ENCODE measurements at places on chromosomes 13 and 19.

- no peak for DNase-seq
Measured at GRCh38 chr13:110137680-110138009, 169.3 kb downstream of the COL4A1 start.

GRCh38 chr13:76621705-76622104 is 264.5 kb downstream of the KCTD12 start:
- no peak for DNase-seq

- no peak for DNase-seq
Measured at GRCh38 chr13:43916828-43917227, 37.1 kb downstream of the LACC1 start.

- DNase-seq = no peak
Measured at GRCh38 chr19:44626048-44626624, 12.8 kb downstream of the IGSF23 start.

- no peak for DNase-seq
Measured at GRCh38 chr19:4390567-4391305, 9.6 kb downstream of the SH3GL1 start.

DNA sequence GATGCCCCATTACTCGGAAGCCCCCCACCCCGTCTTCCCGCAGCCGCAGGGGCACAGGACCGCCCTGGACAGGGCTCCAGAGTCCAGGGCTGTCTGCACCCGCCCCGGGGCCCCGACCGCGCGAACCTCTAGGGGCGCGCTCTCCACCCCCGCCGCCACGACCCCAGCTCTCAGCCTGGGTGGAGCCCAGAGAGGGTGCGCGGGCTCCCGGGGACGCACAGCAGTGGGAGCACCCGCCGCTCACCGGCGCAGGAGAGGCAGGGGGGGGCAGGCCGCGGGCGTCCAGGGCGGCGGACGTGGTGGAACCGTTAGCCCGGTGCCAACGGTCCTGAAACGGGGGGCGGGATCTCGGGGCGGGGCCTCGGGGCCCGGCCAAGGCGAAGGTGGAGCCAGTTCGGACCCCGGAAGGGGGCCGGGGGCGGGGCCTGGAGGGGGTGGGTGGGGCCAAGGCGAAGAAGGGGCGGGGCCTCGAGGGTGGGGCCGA is at the start of gene ATP8B3:
ATP8B3 (minus strand) TSS at position 335 of the 484 bp plus-strand sequence. CDS start 540 bp downstream, outside the sequence.
- DNase-seq = peak; percentile 45

- DNase-seq = no peak
Measured at GRCh38 chr13:61339054-61339621, 76.5 kb downstream of the PCDH20 start.

DNA sequence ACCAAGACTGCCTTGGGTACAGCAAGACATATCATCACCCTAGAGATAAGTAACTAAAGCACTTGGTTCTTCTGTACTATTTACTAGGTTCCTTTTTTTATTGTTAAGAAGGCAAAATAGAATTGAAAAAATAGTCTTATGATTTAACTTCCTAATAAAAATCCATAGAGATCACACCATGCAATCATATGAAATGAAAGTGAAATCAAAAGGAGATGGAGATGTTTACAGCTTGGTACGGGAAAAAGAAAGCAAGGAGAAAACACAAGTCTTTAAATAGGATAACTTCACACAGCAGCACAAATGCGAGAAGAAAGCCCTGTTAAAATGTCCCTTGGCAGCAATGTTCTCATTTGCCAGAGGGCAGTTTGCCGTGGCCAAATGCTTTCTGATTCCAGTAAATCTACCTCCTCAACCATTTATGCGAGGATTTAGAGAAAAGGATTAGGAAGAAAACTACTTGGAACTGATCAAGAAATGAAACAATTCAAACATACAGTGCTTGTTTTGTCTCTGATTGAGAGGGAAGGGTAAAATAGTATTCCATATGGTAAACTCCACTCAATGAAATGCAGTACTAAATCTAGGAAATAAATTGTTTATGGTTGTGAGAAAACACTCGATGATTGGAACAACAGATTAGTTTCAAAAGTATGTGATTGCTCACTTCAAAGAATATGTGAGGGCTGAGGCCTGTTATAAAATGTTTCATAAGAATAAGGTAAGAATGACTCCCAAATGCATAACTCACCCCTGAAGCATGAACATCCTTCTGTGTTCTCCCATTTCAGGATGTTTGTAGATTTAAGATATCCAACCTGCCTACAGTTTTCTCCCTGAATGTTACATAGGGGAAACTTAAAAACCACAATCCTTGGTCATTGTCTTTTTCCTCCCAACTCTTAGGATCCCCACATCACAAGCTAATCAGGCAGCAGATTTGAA is 487.8 kb downstream of the DACH1 start:
- no peak for DNase-seq

DNA sequence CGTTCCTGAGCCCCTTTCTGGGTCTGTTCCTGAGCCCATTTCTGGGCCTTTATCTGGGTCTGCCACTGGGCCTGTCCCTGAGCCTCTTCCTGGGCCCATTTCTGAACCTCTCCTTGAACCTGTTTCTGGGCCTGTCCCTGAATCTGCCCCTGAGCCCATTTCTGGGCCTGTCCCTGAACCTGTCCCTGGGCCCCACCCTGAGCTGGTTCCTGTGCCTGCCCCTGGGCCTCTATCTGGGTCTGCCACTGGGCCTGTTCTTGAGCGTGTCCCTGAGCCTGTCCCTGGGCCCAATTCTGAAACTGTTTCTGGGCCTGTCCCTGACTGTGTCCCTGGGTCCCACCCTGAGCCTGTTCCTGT is 40.4 kb upstream of the GRTP1 start:
- DNase-seq = no peak

- no peak for DNase-seq
Measured at GRCh38 chr13:80906860-80907259, 565.9 kb upstream of the SPRY2 start.

- no peak for DNase-seq
Measured at GRCh38 chr13:26112843-26113242, 61.0 kb upstream of the SHISA2 start.

DNA sequence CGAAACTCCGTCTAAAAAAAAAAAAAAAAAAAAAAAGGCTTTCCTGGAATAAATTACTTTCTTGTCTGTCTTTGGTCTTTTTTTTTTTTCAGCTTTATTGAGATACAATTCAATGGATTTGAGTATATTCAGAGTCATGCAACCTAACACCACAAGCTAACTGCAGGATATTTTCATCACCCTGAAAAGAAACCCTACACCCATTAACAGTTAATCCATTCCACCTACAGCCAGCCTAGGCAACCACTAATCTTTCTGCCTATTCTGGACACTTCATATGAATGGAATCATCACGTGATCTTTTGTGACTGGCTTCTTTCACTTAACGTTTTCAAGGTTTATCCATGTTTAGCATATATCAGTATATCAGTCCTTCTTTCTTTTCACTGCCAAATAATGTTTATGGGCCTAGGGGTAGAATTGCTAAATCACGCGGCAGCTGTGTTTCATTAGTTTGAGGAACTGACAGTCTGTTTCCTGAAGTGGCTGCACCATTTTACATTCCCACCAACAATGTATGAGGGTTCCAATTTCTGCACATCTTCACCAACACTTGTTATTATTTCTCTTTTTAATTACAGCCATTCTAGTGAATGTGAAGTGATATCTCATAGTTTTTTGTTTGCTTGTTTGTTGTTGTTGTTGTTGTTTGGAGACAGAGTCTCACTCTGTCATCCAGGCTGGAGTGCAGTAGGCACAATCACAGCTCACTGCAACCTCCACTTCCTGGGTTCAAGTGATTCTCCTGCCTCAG is 19.9 kb downstream of the LRFN3 start:
- DNase-seq = no peak

DNA sequence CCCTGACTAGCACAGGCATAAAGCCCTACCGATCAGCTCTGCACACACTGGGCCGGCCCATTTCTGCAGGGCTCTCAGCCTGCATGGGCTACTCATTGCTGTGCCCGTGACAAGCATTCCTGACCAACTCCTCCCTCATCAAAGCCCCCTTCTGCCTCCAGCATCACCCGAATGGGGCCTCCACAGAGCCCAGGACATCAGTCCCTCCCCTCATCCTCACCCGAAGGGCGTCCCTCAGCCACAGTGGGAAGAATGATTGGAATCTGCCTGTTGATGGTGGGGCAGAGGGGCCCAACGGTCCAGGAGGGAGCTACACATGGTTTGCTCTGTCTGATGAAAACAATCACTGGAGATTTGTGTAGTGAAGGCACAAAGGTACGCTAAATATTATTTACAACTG is 43.8 kb downstream of the SERP2 start:
- no peak for DNase-seq

GRCh38 chr19:35718345-35719041 is 690 bp downstream of the KMT2B start:
- peak; percentile 40 for DNase-seq

DNA sequence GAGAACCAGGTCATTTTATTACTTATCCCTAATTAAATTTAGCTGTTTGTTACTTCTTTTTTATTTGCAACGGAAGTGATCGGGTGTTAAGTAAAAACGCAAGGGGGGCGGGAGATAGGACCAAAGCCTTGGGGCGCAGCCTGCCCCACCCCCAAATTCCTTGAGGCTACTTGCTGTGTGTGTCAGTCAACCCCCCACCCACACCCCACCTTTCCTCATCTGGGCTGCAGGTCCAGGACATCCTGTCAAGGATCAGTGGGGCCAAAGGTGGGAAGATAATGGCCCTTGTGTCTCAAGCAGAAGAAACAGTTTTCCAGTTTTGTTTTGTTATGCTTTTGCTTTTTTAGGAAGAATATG is 1.2 kb upstream of the FOXO1 start:
- DNase-seq = no peak

GRCh38 chr19:1584500-1585242 is 8.0 kb downstream of the MBD3 start:
- no peak for DNase-seq

GRCh38 chr19:40693150-40693788 is 2.8 kb upstream of the NUMBL start:
- DNase-seq = no peak

DNA sequence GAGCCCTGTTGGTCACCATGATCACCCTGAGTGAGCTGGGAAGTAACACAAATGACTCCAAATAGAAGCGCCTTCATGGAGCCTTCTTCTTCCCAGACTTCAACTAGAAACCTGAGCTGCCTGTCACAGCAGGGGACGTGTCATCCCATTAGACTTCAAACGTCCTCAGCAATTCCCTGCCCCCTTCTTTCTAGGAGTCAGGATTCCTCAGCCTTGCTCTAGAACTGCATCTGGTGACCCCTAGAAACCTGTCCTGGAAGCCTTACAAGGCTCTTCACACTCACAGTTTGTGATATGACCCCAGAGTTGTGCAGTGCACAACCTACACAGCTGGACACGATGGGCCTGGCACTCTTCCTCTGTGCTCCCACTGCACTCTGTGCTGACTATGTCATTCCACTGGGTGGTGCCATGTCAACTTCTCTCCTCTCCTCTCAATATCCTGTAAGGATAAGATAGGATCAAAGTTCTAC is 23.6 kb upstream of the TTYH1 start:
- no peak for DNase-seq

DNA sequence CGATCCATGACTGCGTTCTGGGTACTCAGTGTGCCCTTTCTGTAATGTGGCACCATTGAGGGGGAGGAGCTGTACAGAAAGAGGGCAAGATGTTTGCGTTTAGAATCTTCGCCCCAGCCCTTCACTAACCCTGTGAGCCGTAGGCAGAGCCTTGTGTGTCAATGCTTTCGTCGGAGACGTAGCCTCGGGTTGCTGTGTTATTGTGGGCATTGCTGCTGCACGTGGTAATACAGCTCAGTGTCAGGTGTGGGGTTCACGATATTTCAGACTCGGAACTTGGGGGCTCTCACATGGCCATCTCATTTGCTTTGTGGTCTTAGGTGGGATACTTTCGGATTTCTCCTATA is 6.1 kb downstream of the RPS9 start:
- no peak for DNase-seq

GRCh38 chr13:25881971-25882451 is 169.8 kb downstream of the SHISA2 start:
- no peak for DNase-seq

DNA sequence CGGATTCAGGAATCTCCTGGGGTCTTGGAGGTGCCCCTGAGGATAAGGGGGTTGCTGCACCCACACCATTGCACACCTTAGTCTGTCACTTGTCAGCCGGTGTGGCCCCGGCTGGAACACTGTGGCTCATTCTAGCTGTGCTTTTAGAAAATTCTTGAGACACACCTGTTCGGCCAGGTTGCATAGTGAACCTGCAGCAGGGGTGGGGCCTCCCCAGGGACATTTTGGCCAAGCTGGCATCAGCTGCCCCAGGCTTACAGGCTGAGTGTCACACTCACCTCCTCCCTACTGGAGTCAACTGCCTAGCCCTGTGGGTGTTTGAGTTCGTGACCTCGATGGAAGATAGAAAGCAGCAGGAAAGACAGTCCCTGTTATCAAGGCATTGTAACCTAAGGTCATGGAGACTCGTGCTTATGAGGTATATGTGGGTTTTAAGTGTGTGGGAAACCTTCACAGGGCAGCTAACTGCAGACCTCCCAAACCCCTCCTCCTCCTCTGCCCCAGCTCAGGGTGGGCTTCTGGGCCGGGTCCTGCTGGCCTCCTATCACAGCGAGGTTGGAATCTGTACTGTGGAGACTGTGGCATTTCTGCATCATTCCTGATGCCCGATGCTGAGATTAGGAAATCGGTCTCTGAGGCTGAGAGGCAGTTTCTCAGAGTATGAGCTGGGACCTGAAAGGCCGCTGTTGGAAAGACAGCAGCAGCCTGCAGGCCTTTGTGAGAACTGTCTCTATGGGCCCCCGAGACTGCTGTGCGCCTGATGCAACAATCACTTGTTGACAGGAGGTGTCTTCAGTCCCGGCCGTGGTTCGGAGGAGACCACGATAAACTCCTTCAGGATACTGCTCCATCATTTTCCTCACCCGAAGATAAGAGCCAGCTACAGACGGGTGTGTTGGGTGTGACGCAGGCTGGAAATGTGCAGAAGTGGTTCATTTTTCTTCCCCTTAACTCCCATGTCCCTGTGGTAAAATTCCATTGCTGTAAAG is 72.2 kb downstream of the ATP11A start:
- no peak for DNase-seq

DNA sequence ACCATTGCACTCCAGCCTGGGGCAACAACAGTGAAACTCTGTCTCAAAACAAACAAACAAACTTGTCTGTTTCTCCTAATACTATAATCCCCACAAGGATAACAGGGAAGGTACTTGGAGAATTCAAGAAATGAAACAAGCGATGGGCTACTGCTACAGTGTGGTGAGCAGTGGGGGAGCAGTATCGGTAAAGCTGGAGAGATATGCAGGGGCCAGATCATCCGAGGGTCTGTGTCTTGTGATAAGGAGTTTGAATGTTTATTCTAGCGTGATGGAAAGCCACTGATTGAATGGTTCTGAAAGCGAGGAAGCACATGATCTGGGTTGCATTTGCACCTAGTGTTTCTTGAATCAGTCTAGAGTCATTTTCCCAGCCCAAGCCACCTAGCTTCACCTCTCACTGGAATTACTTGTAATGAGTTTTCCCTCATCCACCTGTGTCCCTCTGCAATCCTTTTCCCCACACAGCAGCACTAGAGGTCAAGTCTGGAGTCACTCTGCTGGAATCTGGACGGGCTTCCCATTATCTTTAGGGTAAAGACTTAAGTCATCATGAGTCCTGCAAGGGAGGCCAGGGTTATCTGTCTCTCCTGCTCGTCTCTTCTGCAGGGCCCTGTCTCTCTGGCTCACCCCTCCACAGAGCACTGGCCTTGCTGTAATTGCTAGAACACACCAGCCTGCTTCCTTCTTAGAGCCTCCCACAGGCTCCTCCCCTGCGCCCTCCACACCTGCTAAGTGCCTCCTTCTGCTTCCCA is 162.3 kb downstream of the KLF5 start:
- DNase-seq = no peak

GRCh38 chr13:40101708-40102359 is 446.4 kb downstream of the COG6 start:
- DNase-seq = no peak

GRCh38 chr13:49366841-49367240 is 77.0 kb downstream of the CAB39L start:
- DNase-seq = no peak

All from naive thymus-derived CD8-positive, alpha-beta T cell (primary cell).